SJSA1 (cell line): ENCODE measurements at places on chromosomes 2 and 18.

DNA sequence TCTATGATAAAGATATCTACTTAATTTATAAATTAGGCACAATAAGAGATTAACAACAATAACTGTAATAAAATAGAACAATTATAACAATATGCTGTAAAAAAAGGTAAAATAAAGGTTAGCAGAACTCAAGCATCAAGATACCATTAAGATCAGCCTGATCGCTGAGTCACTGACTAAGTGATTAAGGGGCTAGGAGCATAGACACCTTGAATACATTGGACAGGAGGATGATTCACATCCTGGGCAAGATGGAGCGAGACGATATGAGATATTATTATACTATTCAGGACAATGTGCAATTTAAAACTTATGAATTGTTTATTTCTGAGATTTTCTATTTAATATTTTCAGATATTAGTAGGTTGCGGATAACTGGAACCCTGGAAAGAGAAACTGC, 1277.8 kb upstream of the ZEB2 start:
- DNase-seq = no peak

GRCh38 chr2:23286031-23286757, 98.8 kb upstream of the KLHL29 start:
- DNase-seq = no peak

DNA sequence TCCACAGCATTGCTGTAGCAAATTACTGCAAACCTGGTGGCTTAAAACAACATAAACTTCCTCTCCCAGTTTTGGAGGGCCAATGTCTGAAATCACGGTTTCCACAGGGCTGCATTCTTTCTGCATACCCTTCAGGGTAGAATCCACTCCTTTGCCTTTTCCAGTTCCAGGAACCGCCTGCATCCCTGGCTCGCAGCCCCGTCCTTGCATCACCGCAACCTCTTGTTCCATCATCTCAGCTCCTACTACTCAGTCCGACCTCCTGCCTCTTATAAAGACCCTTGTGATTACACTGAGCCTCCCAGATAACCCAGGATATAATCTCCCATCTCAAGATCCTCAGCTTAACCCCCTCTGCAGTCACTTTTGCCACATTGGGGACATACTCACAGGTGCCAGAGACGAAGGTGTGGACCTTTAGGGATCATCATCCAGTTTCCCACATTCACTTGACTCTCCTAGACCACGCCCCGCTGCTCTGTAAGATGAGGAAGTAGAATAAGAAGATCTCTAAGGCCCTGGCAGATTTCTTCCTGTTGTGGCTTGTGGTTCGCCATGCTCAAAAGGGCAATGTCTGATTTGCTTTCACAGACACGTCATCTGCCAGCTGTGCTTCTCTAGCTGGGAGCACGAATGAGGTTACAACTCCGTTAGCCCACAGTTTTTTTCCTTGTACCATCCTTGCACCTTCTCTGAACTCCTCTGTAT, 103.6 kb upstream of the AGAP1 start:
- peak; percentile 14 for DNase-seq

DNA sequence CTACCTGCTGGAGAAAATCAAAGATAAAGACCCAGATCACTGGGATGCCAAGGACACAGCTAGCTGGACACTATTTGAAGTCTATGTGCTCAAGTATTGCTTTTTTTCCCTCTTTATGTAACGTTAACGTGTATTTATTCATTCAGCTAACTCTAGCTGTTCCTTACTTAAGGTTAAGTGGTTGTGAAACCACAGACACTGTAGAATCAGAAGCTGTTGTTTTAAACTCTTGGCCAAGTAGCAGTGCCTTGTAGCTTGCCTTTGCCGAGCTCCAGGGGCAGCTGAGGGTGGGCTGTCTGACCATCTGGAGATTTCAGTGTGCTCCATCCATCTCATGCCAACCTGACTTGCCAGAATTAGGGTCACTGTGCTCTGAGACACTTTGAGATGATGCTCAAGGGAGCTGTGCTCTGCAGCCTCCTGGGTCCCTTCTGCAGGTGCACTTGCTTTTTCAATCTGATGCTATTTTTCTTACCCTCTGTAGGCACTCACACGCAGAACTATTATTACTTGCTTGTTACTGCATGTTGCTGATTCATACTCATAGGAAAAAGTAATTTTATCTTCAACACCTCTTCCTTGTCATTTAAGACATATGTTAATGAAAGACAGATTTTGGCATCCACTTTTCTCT, 116.2 kb downstream of the METTL8 start:
- no peak for DNase-seq

GRCh38 chr18:74360852-74361655, 45.4 kb downstream of the C18orf63 start:
- DNase-seq = no peak

DNA sequence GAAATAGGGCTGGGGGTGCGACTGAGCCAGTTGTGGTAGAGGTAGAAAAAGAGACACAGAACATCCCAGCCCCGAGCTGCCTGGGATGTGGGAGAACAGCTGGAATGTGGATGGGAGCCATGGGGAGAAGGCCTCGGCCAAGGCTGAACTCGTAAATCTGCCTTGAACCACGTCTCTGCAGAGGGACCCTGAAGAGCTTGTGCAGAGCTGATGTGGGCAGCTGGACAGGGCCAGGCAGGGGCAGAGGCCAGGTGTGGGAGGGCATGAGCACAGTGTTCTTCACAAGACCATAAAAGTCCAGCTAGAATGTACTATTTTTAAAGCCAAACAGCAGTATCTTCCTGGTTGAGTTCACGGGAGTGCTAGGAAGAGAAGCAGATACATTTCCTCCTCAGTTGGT, 5.7 kb downstream of the TCF23 start:
- no peak for DNase-seq

GRCh38 chr18:35010993-35011392, 30.2 kb upstream of the MAPRE2 start:
- DNase-seq = no peak

- DNase-seq = no peak
These were observed 49.1 kb upstream of the CABYR start for GRCh38 chr18:24089515-24090337.

GRCh38 chr2:36128359-36128758, 227.2 kb upstream of the CRIM1 start:
- DNase-seq = no peak

GRCh38 chr2:143974262-143974661, 545.7 kb downstream of the ZEB2 start:
- no peak for DNase-seq

DNA sequence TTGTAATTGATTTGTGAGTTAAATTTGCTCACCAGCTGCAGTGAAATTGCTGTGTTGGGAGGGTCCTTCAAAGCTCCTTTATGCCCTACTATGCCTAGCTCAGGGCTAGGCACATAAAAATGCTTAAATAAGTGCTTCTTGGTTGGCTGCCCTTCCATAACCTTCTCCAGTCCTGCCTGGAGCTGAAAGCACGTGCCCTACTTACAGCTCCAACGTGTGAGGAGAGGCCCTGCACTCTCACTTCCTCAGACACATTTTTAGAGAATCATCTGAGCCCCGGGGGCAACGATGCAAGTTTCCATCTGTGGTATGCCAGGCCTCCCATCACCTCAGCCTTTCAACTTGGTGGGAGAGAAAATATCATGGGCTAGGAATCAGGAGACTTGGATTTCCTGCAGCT, 202.7 kb downstream of the BCL11A start:
- DNase-seq = no peak

DNA sequence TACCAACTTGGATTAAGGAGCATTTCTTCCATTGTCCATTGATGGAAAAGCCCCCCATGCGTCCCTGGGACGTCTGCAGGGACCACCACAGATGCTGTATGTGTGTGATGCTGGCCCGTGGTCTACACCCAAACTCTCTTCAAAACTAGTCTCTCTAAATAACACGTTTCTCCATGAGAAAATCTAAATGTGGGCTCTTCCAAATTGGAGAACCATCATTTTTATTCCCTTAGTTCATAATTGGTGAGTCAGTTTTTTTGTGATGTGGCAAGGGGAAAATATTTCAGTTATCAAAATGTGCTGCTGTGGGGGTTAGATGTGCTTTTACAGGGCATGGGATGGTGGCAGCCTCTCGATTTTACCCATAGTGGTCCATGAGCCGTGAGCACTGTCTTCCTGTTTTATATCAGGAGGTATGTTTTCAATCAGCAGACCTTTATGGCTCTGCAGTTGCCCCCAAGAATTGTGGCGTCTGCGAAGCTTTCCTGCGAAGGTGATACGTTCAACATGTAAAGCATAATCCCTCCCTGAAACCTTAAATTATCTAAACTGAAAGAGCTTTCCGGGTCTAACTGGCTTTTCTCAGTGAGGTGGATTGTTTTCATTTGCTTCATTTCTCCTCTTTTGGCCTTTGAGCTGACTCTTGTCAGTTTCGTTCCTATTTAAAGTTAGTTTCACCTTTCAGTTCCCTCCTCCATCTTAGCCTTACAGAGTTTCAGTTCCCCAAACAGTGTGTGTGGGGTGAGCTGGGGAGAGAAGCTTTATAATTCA, 78.4 kb downstream of the SETBP1 start:
- no peak for DNase-seq

- DNase-seq = no peak
These were observed 117.4 kb upstream of the DNAJC10 start for GRCh38 chr2:182598626-182599025.

DNA sequence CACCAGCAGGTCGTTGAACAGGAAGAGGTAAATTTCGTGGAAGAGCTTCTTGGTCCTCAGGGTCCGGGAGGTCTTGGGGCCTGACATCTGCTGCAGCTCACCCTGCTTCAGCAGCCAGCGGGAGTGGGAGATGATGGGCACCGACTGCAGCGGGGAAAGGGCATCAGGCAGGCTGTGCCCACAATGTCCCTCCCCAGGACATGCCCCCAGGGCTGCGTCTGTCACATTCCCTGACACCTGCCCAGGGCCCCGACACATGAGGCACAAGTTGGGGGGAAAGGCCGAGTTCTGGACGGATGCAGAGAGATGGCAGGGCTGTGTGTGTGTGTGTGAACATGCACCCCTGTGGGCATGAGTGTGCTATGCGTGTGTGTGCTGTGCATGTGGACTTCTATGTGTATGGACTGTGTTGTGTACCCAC, 13.9 kb downstream of the SNORC start:
- DNase-seq = no peak

GRCh38 chr2:86673986-86674670, 46.0 kb upstream of the RMND5A start:
- no peak for DNase-seq

DNA sequence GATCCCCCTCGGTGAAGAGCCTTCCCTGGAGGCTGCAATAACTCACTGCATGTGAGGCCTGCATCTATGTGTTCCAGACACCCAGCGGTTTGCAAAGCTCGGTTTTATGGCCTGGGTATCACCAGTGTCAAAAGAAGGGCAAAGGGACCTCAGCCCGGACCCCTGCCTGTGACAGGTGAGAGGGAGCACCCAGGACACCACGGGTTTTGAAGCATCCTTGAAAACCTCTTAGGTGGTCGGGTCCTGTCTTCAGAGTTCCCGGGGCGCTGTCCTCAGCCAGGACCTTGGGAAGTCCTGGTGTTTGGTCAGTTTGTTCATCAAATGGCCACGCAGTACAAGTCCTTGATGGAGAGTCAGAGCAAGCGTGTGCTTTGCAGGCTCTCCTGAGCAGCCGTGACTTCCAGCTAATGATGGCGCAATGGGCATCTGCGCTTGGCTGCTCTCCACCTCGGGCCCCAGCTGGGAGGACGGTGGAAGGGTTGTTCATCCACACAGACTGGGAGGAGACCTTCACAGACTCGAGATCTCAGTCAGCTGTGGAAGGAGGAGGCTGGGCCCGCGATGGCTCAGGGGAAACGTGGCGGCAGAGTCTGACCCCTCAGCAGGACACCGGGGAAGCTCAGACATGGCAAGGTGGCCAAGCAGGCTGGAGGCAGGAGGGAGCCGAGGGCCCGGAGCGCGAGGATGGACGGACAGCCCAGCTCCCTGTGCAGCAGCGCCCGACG, 113.1 kb upstream of the GPC1 start:
- DNase-seq = no peak

- no peak for DNase-seq
These were observed 385.5 kb downstream of the NR4A2 start for GRCh38 chr2:155947069-155947468.

GRCh38 chr18:38386146-38386545, 820.5 kb upstream of the CELF4 start:
- no peak for DNase-seq

GRCh38 chr2:192500550-192501200, 305.9 kb upstream of the TMEFF2 start:
- no peak for DNase-seq

- DNase-seq = no peak
These were observed 50.5 kb downstream of the ADD2 start for GRCh38 chr2:70717431-70718038.

DNA sequence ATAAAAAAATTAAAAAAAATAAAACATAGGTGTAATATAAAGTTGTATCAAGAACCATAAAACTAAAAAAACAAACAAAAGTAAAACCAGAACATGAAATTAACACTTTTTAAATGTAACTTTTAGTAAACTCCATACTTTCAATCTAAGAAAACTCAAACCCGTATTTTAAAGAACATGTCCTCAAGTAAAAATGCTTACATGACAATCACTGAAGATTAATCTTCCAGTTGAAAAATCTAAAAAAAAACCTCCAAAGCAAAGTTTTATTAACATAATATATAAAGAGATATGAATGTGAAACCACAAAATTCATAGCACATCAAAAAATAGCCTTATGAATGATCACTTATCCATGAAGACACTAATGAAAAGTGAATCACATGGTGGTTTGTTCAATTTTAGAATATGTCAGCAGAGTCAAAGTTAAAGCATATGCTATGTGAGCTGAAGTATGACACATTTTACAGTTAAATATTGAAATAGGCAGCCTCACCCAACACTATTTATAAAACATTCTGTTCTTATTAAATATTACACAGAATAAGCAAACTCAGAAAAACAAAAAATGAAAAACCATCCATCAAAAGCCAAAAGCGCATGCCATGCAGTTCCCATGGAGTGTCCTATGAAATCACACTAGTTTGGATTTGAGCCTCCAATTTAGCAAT, 23.1 kb upstream of the CHAC2 start:
- DNase-seq = no peak

DNA sequence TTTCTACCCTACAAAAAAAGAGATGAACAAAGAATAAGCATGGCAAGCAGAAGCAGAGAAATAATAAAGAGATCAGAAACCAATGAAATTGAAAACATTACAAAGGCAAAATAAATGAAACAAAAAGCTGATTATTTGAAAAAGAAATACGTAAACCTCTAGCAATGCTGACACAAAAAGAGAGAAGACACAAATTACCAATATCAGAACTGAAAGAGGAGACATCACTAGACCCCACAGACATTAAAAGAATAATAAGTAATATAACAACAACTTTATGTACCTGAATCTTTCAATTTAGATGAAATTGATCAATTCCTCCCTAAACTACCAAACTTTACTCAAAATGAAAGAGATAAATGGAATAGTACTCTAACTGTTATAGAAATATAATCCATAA, 75.9 kb downstream of the TMEM163 start:
- no peak for DNase-seq

- DNase-seq = no peak
These were observed 2.6 kb upstream of the RNU2-63P start for GRCh38 chr2:88018909-88019308.

DNA sequence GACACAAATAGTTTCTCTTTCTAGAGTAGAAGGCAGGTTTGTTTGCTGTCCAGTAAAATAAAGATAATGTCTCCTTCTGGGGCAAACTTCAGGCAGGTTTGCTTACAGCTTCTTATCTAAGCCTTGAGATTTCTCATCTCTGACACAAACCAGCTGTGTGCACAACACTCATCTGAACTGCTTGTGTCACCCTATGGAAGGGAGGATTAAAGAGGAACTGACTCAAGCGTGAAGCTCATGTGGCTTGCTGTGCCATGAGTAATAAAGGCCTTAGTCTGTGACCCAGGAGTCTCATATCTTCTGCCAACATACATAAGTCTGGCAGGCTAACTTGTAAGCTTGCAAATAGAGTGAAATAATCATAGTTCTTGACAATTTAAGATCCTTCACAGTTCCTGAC, 24.2 kb upstream of the CPO start:
- DNase-seq = no peak

GRCh38 chr2:224574423-224575084, 10.6 kb downstream of the CUL3 start:
- DNase-seq = no peak
